ENCODE measurements at places on chromosomes 3 and 15. TPM values are rescaled to one million over a fixed set of nuclear protein-coding genes. Genes with fewer than 3 reads are reported as not detected.

The EXD1 gene
- total RNA-seq = not detected

The CHDH gene
- total RNA-seq = 9.2 TPM

The SLC38A3 gene
- not detected for total RNA-seq

The GOLGA8M gene
- 0.06 TPM for total RNA-seq

The RNF168 gene
- total RNA-seq = 17.5 TPM

The IMP3 gene
- 136 TPM for total RNA-seq

The UCN2 gene
- 6.6 TPM for total RNA-seq

The INKA1 gene
- total RNA-seq = 2.5 TPM

The CHST2 gene
- total RNA-seq = 2.2 TPM

The CCR8 gene
- not detected for total RNA-seq

DNA sequence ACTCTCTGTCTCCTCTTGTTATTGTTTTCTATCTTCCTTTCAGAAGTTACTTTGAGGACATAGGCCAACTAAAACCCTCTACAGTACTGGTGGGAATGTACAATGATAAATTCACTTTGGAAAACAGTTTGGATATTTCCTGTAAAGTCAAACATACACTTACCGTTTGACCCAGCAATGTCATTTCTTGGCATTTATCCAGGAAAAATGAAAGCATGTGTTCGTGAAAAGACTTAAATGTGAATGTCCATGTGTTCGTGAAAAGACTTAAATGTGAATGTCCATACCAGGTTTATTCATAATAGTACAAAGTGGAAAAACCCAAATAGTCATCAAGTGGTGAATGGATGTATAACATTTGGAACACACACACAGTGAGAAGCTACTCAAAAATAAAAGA, 361.5 kb upstream of the DPH6 start:
- DNase-seq = no peak

DNA sequence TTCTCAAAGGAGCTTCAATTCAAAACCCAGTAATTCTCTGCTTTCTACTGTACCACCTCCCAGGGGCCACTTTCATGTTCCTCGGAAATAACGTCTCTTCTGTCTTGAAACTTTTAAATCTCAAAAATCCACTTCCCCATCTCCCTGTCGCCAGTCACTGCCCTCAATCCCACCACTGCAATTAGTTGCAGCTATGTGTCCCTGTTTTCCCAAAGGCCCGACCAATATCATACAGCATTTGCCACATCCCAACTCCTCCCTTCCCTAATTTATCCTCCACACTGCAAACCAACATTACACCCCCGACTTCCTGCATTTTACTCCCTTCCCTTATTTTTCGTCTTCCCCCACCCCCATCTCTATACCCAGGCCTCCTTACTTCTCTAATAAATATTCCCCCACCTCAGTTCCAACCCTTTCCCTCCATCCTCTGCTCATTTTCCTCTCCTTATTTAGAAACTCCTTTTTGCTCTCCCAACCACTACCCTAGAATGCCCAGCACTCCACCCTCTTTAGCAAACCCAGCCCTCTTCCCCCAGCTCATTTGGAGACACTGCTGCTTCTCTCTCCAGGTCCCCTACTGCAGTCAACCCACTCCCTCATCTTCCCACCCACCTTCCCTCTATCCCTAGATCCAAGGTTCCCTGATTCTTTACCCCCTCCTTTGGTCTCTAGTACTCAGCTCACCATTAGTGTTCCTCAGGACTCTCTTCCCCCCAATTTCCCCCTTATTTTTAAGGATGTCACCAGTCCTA, 1.1 kb downstream of the NPTN start:
- no peak for DNase-seq

DNA sequence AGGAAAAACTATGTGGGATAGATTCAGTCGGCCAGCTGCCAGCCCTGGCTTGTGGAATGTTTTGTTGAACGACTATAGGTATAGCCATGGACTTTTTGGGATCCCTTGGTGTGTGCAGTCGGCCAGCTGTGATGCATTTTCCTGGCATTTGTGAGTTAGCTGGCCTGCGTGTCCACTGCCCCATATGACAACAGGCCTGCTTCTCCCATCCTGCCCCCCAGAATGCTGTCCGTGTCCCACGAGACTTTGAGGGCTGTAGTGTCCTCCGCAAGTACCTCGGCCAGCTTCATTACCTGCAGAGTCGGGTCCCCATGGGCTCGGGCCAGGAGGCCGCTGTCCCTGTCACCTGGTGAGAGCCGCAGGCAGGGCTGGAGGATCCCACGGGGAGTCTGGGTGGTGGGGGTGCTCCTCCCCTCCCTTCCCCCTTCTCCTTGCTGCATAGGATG, 23.6 kb downstream of the PTPN23 start:
- no peak for DNase-seq

DNA sequence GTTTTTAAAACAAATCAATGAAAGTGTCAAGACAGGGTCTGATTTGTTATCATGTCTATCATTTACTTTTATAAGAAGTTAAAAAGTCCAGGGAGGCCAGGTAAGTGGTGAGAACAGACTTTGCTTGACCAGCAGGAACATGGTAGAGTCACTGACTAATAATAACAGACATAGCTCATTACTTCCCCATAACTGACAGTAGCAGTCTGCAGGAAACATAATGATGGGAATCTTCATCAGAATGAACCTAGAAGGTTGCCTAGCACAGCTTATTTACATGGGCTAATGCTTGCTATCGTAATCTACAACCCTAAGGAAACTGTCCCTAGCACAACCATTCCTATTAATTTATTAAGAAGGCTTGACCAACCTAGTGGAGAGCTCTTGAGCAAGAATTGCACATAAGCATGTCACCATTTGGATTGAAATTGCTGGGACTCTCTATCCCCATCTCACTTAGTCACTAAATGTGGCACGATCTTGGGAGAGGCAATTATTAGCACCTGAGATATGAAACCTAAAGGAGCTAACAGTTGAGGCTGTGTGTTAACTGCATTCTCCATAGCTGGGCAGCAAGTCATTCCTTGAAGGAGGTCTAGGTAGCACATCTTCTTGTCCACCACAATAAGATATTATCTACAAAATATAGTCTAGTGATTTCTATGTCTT, 139.6 kb upstream of the ZBTB20 start:
- no peak for DNase-seq

GRCh38 chr3:165983284-165983683, 146.1 kb upstream of the BCHE start:
- DNase-seq = no peak

DNA sequence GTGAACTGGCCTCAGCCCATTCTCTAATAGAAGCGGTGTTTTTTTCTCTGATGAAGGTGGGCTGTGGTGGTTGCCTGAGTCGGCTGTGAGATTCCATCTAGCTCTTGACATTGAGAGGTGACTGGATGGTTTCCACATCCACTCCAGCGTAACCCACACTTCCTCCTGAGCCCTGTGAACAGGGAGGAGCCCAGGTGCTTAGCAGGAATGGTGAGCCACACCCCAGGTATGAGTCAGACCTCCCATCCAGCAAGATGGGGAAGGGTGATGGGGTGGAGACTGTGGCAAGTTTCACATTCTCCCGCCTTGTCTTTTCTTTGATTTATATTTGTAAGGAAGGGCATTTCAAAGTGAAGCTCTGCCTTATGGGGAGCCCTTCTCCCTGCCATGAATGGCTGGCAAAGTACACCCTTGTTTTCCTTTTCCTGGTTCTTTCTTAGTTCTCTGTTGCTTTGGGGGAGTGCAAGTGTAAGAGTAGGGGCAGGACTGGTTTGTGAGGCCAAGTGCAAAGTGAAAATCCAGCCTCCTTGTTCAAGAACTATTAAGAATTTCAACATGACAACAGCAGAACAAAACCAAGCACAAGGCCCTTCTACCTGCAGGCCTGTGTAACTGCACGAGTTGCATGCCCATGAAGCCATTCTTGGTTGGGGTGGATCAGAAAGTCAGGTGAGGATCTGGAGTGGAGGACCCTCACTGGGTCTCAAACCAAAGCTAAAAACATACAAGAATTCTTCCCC, 4.6 kb upstream of the TPRG1 start:
- DNase-seq = no peak

DNA sequence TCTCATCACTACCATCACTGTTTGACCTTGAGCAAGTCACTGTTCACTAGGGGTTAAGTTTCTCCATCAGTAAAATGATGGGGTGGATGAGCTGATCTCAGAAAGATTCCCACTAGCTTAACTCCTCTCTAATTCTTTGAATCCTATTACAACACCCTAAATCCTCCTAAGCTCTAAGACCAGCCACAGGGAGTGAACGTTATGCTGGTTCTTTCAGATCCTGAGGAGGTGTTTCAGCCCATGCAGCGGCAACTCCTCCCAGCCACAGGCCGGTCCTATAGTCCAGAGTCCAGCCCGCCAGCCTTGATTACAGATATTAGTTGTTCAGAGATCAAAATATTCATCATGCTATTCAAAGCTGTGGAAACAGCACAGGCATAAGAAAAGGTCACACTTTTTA, 15.1 kb downstream of the MB21D2 start:
- no peak for DNase-seq

GRCh38 chr15:92928225-92928750, 28.2 kb downstream of the CHD2 start:
- no peak for DNase-seq

GRCh38 chr15:91879158-91879557, 25.6 kb downstream of the SLCO3A1 start:
- no peak for DNase-seq

DNA sequence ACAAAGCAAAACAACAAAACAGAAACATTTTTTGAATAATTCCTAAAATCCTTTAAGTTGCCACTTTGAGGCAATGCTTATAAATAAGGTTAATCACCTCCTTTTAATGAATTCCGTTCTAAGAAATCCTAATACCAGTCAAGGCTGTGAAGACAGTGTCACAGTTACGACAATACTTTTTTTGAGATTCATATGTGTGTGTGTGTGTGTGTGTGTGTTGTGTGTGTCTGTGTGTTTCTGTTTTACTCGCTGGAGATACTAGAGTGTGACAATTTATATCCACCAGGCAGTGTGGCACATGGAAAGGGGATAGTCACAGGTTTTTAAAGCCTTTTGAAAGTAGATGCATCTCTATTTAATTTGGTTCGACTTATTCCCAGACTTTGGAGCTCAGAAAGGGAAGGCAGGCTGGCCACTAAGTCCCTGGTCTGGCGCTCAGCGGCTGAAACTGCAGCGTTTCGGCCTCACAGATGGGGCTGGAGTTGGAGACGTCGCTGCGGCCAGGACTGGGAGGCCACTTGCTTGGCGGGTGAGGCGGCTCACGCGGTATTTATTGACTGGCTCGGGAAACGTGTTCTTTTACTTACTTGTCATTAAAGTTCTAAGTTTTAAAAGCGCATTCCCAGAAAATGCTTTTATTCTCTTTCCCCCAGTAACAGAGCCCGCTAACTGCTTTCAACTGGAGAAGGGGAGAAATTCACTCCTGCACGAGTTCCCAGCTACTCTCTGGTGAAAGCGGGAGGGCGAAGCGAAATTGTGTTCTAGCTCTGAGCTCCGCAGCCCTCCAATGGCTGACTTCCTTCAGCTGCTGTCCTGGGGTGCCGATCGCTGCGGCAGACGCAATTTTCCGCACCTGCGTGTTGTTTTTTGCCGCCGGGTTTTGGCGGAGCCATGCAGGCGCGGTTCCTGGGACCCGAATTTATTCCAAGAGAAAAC, 13.7 kb downstream of the ZIC1 start:
- DNase-seq = no peak

DNA sequence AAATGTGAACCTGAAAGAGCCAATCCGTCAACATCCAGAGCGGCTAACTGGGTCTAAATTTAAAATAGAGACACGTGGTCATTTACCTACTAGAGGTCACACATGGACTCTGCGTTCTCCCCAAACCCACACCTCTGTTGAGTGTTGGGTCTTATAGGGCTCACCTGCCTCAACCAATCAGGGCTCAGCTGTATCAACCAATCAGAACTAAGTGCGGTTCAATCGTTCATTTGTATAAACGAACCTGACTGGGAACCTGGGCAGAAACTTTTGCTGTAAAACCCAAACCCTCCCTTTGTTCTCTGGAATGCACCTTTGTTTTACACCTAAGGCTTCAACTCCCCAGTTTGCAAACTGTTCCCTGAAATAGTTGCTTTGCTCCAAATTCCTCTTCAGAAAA, 8.9 kb downstream of the DNAAF4 start:
- DNase-seq = no peak

GRCh38 chr3:185311991-185312390, 50.9 kb upstream of the MAP3K13 start:
- no peak for DNase-seq

DNA sequence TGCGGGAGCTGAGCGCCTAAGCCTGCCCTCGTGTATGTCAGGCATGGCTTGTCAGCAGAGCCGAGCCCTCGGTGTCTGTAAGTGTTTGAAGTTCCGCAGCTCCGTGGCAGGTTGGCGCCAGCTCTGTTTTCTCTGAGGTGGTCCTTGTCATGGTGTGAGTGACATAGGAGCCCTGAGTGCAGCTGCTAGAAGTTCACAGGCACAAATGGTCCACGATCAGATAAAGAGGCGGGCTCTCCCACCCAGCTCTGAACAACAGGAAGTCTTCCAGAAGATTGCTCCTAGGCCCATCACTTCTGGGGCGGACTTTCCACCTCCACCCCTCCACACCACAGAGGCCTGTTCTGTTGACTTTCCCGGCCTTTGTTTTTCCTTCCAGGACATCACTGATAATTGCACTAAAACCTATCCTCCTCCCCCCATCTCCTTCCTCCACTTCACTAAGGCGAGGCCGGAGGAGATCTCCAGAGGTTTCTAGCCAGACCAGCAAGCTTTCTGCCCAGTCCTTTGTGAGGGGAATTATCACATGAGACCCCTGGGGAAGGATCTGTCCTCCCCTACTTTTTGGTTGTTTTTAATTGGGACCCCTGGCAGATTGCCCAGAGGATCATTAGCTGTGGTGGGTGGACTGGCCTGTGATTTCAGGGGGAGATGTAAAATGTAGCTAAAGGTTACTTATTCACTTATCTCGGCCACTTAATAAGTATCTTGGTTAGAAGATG, 19.9 kb downstream of the ITPR1 start:
- no peak for DNase-seq

- no peak for DNase-seq
Observed at GRCh38 chr3:33256249-33256648, 21.0 kb upstream of the FBXL2 start.

- DNase-seq = no peak
Observed at GRCh38 chr15:51097553-51098330, 3.0 kb upstream of the TNFAIP8L3 start.

- DNase-seq = no peak
Observed at GRCh38 chr3:37622999-37623883, 238.4 kb upstream of the CTDSPL start.

- DNase-seq = no peak
Observed at GRCh38 chr3:111884411-111885018, 25.4 kb downstream of the PHLDB2 start.

GRCh38 chr3:185737020-185737419, 87.8 kb downstream of the IGF2BP2 start:
- no peak for DNase-seq

DNA sequence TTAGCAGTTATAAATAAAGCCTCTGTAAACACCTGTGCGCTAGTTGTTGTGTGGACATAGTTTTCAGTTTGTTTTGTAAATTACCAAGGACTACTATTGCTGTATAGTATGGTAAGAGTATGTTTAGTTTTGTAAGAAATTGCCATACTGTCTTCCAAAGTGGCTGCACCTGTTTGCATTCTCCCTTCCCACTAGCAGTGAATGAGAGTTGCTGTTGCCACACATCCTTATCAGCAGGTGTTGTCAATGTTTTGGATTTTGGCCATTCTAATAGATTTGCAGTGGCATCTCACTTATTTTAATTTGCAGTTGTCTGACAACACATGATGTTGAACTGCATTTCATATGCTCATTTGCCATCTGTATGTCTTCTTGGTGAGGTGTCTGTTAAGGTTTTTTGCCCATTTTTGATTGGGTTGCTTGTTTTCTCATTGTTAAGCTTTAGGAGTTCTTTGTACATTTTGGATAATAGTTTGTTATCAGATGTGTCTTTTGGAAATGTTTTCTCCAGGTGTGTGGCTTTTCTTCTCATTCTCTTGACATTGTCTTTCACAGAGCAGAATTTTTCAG, 14.9 kb downstream of the TCAIM start:
- DNase-seq = no peak

GRCh38 chr3:45168451-45168850, 22.3 kb upstream of the CDCP1 start:
- no peak for DNase-seq

Measured in epithelial cell of proximal tubule (primary cell).